ENCODE measurements at places on chromosomes 4 and X. TPM values are rescaled to one million over a fixed set of nuclear protein-coding genes. Genes with fewer than 3 reads are reported as not detected.

DNA sequence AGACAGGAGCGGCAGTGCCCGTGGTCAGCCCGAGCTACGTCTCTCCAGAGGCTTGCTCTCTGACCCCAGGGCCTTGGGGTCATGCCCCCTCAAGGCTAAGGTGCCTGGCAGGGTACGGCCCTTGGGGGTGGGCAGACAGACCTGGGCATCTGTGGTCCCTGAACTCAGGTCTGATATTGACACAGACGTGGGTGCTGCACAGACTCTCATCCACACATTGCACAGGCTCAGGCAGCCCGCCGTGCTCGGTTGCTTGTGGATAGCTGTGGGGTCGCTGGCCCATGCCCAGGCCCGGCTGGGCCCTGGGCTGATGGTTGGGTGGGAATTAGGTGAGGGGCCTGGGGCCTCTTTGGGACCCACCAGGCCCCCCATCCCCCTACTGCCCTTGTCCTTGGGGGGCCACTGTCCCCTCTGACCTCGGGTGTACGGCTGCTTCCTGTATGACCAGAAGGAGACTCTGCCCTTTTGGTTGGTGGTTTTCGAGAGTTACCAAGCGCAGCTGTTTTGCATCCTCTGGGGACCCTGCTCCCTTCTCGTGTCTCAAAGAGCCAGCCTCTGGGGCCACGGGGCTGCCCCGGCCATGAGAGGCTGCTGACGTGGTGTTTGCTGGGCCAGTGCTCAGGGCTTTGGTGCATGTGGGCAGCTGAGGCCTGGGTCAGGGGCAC is 10.1 kb downstream of the FGFRL1 start:
- no peak for DNase-seq

DNA sequence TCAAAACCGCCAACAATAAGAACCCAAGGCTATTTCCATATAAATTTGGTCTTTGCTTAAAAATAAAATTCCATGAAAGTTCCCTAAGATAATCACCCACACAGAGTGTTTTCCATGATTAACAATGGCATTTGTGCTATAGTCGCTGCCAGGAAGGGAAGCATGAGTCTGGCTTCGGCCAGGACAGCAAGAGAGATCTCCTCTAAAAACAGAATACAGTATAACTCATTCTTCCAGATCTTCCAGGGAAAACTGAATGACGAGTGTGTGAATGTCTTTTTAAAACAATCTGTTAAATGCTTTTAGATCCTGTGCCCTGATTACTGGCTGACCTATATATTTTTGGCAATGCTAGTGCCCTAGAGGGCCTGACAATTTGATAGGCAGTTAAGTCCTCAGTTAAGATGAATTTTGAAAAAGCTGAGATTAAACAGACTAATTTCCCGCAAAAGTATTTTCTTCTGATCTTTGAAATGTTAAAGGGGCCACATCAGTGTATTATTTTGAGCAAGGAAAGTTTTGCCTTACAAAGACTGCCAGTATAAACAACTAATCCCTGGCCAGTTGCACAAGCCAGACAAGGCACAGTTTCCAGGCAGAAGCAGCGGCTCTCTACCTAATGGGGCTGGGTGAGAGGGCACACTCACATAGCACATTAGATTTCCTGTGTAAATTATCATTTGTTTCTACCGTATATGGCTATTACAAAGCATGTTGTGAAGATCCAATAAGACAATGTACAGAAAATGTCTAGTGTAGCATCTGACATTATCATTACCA is 127.3 kb downstream of the DCHS2 start:
- no peak for DNase-seq

DNA sequence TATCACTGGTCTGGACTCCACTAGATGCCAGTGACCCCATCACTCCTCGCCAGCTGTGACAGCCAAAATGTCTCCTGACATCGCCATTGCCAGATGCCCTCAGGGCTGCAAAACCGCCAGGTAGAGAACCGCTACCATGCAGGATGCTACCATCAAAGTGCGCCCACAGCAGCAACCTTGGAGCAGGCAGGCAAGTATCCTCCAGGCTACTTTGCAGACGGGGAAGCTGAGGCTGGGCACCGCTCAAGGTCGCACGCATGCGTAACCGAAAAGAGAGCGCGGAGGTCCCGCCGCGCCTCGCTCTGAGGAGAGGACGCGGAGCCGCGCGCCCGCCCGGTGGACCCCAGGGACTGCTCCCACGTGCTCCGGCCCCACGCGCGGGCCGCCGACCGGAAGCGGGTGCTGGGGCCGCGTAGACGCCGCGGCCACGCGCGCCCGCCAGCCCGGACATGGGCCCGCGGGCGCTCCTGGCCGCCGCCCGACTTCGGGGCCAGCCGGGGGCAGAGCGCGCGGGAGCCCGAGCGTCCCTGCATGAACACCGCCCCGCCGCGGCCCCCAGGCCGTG is at the start of gene STS:
Gene STS, plus strand, starts transcription at position 300 of the 565 bp plus-strand sequence. CDS start 105,488 bp downstream, outside the sequence.
- DNase-seq, result peak; percentile 19

GRCh38 chrX:103918050-103918449 is 44.4 kb upstream of the TMSB15B start:
- DNase-seq, result peak; percentile 70

GRCh38 chr4:23061431-23061830 is 368.7 kb downstream of the GBA3 start:
- no peak for DNase-seq

CT45A1 gene
- not detected for total RNA-seq

TMEM271 gene
- total RNA-seq, result 0.31 TPM

- no peak for DNase-seq
Observed at GRCh38 chrX:34629572-34629971, 27.5 kb downstream of the TMEM47 start.

DAPP1 gene
- not detected for total RNA-seq

GRCh38 chrX:10938365-10938923 is 172.7 kb upstream of the HCCS start:
- no peak for DNase-seq

DDX53 gene
- total RNA-seq, result not detected
